SK-N-SH (cell line): ENCODE measurements at places on chromosomes 6 and 20. TPM values are rescaled to one million over a fixed set of nuclear protein-coding genes. Genes with fewer than 3 reads are reported as not detected.

The ADGB gene
- not detected in 2 replicates for polyA plus RNA-seq

The QKI gene
- 51.1 and 67.2 TPM in 2 replicates for polyA plus RNA-seq

The IP6K3 gene
- polyA plus RNA-seq: 0.13 and 0.21 TPM in 2 replicates

The CCNC gene
- 16.0 and 21.8 TPM in 2 replicates for polyA plus RNA-seq

The WFDC10B gene
- polyA plus RNA-seq: not detected in 2 replicates

The DACT2 gene
- polyA plus RNA-seq: not detected in 2 replicates

The FAM83C gene
- polyA plus RNA-seq: not detected in 2 replicates

The SIM1 gene
- 0.02 TPM in 1 of 2 replicates, not detected in the other for polyA plus RNA-seq

The NHLRC1 gene
- 0.15 and 0.29 TPM in 2 replicates for polyA plus RNA-seq

The CST4 gene
- polyA plus RNA-seq: not detected in 2 replicates

The SNHG17 gene
- 34.9 and 40.3 TPM in 2 replicates for polyA plus RNA-seq

The RFX6 gene
- not detected in 2 replicates for polyA plus RNA-seq

The HLA-F gene
- 0.28 and 0.31 TPM in 2 replicates for polyA plus RNA-seq
